Motor neuron (in vitro differentiated cells): ENCODE measurements at places on chromosomes 16 and 17. TPM values are rescaled to one million over a fixed set of nuclear protein-coding genes. Genes with fewer than 3 reads are reported as not detected.

EPX gene
- 0.34 and 0.66 TPM in 2 replicates for total RNA-seq

TNFSF13 gene
- 1.6 and 2.0 TPM in 2 replicates for total RNA-seq

TMEM100 gene
- 9.5 and 11.8 TPM in 2 replicates for total RNA-seq

PIK3R6 gene
- total RNA-seq: not detected in 2 replicates
